ENCODE measurements at places on chromosomes 12 and 14.
A peak's percentile ranks its signal among the peaks of the same experiment; 100 is the strongest.

GRCh38 chr12:97640826-97641225 lies 178.2 kb downstream of the RMST start:
- no peak for DNase-seq

GRCh38 chr12:44972746-44973421 lies 78.0 kb downstream of the DBX2 start:
- DNase-seq: no peak

- DNase-seq: peak; percentile 35
These were observed 379.9 kb upstream of the DCN start for GRCh38 chr12:91562476-91562875.

DNA sequence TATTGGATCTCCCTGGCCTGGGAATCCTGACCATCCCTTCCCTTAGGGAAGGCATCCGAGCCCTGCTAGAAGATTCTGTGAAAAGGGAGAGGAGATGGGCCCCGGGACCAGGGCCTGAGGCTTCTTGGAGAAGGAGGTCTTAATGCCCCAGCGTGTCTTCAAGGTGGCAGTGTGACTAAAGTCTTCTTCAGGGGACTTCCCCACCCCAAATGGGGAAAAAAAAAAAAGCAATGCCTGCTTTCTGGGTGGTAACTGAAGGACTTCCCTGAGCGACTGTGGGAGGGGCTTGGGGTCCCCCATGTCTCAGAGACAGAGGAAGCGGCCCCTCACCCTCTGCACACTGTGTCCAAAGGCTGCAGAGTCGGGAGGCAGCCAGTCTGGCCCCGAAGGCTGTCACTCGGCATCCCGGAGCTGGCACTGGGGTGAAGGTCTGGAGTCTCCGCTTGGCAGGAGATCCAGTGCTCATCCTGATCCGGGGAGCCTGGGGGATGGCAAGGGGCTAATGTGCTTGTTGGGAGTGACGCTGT lies 7.8 kb upstream of the PGF start:
- no peak for DNase-seq

Data from CD4-positive, alpha-beta T cell treated with Interleukin-6 at 100 ng/mL for 8 hours (primary cell).